ENCODE measurements at places on chromosomes 16 and 17. TPM values are rescaled to one million over a fixed set of nuclear protein-coding genes. Genes with fewer than 3 reads are reported as not detected.

Gene KRT33B
- total RNA-seq: not detected

Gene CENPX
- 84.9 TPM for total RNA-seq

Gene SLC16A13
- total RNA-seq: 1.8 TPM

Gene LRRC37A3
- 5.6 TPM for total RNA-seq

Gene PRRT2
- 19.2 TPM for total RNA-seq

GRCh38 chr16:10343124-10343760 is 42.6 kb upstream of the ATF7IP2 start:
- DNase-seq: no peak

- no peak for DNase-seq
Measured at GRCh38 chr17:48432820-48433775, 3.1 kb upstream of the SKAP1 start.

DNA sequence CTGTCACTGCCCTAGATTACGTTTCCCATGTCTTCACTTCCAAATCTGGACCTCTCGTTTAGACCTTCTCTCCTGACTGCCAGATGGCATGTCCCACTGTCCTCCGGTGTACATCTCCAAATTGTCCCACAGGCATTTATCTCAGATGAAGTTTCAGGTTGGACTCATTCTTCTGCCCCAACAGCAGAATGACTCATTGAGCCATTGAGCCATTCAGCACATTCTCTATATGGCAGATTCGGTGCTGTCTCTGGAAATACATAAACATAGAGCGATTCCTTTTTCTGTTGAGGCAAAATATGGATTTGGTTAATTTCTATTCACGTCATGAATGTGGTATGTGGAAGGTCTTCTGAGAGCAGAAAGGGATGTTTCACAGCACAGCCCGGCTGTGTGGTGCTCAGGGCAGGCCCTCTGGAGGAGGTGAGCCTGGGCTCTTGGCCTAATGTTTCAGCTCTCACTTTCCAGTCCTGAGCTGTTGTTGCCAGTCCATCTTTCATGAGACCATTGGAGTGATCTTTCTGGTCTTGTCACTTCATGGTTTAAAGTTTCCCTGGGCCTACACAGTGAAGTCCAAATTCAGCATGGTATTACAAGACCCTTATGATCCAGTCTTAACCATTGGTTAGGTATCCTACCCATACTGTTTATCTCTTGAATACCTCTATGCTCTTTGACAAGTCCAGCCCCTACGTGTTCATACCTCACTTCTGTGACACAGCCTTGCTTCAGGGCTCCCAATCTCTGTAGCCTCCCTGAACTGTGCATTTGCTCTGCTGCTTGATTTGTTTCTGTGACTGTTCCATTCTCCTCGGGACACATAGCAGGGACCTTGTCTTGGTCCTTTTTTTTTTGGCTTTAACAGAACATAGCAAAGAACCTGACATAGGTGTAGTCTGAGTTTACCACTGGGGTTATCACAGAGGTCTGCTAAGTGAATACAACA is 15.9 kb downstream of the HAPSTR1 start:
- DNase-seq: no peak

DNA sequence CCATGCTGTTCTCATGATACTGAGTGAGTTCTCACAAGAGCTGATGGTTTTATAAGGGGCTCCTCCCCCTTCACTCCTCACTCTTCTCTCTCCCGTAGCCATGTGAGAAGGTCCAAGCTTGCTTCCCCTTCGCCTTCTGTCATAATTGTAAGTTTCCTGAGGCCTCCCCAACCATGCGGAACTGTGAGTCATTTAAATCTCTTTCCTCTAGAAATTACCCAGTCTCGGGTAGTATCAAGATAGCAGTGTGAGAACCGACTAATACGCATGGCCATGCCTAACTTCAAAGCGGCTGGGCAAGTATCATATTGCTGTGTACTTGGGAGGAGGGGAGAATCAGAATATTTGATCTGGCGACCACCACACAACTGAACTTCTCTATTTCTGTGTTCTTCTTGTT is 88.3 kb downstream of the PRKCB start:
- DNase-seq: no peak

DNA sequence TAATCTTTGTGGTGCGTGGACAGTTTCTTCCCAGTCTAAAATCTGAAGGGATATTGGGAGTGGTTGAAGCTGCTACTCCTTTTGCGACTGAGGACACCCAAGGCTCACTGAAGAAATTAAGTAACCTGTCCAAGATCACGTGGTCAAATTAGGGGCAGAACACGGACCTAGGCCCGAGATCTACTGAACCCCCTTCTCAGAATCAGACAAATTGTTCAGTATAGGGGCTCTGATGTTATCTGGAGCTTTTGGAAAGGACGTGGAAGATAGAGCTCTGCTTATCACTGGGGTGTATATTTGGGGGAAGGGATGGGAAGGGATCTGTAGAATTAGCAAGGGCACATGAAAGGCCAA is 857 bp downstream of the TANGO6 start:
- no peak for DNase-seq

GRCh38 chr16:79132701-79133100 is 467.8 kb downstream of the MAF start:
- DNase-seq: no peak

DNA sequence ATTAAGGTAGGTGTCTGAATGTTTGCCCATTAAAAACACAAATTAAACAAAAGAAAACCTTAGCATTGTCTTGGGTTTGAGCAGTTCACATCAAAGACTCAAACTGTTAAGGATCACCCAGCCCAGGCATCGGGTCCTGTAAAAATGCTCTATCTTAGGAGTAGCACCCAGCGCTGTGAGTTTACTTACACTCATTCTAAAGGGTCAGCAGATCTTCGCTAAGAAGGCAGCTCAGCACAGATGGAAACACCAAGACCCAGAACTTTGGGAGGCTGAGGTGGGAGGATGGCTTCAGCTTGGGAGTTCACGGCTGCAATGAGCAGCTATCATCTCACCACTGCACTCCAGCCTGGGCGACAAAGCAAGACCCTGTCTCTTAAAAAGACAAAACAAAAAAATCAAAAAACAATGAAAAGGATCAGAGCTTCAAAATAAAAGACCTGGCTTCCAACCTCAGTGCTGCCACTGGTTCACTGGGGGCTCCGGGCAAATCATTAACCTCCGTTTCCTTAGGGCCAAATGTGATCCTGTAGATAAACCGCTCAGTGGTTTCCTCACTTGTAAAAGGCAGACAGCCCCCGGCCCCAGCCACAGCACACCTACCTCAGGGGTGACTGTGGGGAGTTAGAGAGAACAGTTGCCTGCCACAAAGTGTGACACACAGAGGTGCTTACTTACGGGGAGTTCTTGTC is 11.1 kb downstream of the COG1 start:
- DNase-seq: no peak

- no peak for DNase-seq
Measured at GRCh38 chr17:34411646-34412421, 48.8 kb upstream of the CCL1 start.
